Activated T-cell treated with anti-CD3 and anti-CD28 coated beads for 24 hours (primary cell): ENCODE measurements at places on chromosomes 12 and 14.

DNA sequence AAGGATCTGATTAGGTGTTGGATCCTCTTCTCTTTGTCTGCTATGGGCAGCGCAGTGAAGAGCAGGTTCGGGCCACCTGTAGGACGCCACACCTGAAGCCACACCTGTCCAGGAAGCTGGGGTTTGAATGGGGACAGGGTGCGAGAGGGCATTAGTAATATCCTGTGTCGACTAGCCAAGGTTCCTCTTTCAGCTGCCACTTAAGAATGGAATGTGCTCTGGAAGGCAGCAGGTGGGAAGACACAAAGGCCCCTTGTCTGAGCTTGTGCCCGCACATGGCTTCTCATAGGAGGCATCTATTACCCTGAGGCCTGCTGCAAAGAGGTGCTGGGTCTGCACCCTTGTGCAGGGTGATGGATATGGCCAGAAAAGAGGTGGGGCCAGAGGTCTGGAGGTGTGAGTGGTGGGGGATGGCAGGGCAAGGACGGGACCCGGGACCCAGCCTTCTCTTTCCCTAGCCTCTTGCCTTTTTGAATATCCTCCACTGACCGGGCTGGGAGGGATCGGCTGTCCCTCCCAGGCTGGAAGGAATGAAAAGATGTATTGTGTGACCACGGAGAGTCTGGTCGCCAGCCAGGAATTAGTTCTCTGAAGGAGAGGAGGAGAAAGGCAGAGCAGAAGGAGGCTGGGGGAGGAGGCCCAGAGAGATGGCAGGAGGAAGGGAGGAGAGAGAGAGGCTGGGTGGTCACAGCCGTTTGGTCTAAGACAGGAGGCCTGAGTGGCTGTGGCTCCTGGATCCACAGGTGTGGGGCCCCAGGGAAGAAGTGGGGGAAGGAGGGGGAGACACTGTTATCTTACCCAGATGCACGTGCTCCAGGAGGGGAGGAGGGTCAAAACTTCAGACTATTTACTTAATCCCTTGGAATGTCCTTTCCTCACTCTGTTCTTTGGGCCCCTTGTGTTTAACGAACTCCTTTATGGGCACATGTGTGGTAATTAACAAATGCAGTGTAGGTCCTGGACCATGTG is 101.5 kb downstream of the SMOC1 start:
- no peak for DNase-seq

DNA sequence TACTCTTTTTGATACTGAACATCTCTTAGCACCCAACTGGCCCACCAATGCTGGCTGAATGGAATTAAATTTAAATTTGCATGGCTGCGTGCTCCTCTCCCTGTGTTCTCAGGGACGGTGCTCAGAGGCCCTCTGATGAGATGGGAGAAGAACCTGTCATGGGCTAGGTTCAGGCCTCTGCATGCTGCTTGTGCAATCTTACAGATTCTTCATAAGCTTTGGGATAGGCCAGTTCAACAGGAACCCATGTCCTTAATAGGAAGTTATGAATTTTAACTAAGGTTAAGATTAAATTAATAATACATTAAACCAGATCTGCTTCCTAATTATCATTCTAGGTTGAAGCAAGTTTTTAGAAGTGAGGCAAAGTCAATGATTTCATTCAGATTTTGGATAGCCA is 119.7 kb upstream of the LRIG3 start:
- DNase-seq: no peak

- no peak for DNase-seq
Observed at GRCh38 chr12:68565391-68565903, 45.3 kb upstream of the RAP1B start.

- no peak for DNase-seq
Observed at GRCh38 chr14:68576031-68576430, 216.8 kb downstream of the ZFP36L1 start.

DNA sequence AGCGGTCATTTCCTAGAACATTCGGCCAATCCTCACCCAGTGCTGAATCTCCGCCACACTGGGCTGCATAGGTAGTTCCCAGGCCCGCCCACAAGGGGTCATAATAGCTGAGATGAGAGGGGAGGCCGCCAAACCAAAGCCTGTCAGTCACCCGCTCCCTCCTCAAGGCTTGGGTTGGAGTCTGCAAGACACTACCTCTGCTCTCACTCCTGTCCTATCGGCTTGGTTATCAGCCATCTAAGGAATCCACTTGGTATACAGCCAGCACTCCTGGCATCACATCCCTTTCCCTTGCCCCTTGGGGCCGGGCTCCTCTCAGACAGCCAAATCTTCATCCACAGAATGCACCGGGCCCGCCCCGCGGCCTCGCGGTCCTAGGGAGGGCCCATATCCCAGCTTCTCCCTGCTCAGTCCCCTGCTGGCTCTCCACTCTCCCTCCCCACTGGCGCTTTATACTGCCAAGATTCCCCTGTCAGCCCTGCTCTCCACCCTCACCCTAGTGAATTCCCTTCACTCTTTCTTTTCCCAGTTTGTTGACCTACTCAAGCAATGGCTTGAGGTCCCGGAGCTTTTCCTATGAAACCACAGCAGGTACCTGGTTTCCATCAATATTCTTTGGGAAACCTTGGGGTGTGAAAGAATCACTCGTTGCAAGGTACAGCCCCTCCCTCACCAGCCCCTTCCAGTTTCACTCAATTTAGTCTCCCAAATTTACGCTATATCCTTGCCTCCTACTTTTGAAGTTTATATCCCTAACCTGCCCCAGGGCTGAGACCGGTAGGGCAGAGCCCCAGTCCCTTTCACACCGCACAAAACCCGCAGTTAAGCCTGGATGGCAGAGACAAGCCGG is 1.4 kb downstream of the IFFO1 start:
- peak; percentile 69 for DNase-seq

- no peak for DNase-seq
Observed at GRCh38 chr14:58769011-58769643, 131.4 kb downstream of the DACT1 start.

- no peak for DNase-seq
Observed at GRCh38 chr12:70661466-70662161, 24.4 kb upstream of the PTPRB start.

DNA sequence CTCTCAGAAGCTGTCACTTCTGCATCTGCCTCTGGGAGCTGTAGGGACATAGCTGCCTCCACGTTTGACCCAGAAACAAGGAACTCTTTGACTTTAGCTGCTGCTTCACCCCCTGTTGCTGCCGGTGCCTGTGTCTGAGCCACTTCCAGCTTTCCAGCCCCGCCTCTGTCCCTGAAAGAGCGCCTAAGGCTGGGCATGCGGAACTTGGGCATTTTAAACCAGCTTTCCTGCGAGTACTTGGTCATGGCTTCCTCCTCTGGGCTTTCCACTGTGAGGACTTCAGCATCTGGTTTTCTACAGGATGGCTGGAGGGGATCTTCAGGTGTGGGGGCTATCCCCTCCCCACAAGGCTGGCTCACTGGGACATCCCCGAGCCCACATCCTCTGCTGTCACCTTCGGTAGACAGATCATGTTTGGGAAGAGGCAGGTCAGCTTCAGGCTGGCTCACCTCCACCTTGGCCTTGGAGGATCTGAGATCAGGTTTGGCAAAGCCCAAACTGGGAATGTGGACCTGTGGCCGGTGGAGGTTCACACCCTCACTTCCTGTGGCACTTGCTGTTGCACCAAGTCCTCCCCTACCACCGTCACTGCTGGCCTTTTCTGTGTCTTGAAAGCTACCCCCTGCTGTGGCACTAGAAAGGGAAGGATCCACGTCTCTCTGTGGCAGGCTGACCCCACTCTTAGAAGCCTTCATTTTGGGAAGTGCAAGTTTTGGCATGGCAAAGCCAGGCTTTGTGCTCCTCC is 15.2 kb downstream of the PLD4 start:
- DNase-seq: no peak

- DNase-seq: no peak
Observed at GRCh38 chr14:68327231-68327630, 465.6 kb downstream of the ZFP36L1 start.

DNA sequence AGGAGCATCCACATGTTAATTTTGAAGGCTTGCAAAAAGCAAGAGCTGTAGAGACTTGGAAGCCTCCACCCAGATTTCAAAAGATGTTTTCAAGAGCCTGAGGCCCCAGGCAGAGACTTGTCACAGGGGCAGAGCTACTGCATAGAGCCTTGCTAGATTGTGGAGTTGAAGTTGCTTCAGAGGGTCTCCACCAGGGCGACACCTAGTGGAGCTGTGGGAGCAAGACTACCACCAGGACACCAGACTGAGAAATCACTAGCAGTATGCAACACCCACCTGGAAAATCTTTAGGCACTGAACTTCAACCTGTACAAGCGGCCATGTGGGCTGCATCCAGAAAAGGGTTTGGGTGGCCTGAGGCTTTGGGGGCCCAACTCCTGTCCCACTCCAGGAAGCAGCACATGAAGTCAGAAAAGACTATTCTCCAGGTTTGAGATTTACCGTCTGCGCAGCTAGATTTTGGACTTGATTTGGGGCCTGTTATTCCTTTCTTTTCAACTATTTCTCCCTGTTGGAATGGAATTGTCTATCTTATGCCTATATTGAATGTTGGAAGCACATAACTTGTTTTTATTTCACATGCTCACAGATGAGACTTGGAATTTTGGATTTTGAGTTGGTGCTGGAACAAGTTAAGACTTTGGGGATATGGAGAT is 508.6 kb downstream of the FLRT2 start:
- DNase-seq: no peak

- no peak for DNase-seq
Observed at GRCh38 chr12:25979563-25979962, 21.1 kb downstream of the RASSF8 start.

- DNase-seq: no peak
Observed at GRCh38 chr12:120725151-120725658, 421 bp upstream of the ACADS start.

DNA sequence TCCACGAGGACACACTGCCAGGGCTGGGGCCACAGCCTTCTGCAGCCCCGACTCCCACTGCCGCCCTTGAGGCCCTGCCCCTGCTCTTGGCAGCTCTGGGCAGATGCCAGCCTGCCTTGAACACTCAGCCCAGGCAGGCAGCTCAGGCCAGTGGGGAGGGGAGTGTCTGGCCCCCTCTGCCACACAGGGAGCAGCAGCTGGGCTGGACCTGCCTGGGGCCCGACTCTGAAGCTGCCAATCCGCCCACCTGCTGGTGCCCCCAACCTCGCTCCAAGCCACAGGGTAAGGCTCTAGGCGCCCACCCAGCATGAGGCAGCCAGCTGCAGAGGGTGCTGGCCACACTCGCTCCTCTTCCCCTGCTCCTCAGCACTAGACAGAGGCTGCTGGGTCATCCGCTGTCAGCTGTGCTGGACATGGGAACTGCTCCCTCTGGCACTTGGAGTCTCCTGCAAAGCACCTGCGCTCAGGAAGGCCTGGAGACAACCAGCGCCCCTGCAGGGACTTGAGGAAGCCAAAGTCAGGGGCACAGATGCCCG is 24.6 kb upstream of the NUDT14 start:
- DNase-seq: no peak

DNA sequence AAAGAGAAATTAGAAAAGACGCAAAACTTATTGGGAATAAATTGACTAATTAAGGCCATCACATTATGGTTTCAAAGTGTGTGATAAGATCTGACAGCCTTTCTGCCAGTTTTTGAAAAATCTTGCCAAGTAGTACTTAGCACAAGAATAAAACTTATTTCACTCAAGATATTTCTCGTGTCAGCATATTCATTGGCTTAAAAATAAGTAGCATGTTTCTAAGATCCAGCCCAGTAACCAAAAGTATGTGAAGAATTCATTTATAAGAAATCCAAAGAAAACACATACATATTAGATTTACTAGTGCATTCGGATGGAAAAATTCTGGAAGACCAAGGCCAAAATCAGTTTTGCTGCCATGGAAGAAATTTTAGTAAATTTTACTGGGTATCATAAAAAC is 1135.0 kb downstream of the GALC start:
- DNase-seq: no peak

- DNase-seq: no peak
Observed at GRCh38 chr12:91890742-91891141, 254.9 kb downstream of the BTG1 start.

- DNase-seq: no peak
Observed at GRCh38 chr12:31280183-31280582, 45.8 kb downstream of the SINHCAF start.
